ENCODE measurements at places on chromosomes 12 and 14.

DNA sequence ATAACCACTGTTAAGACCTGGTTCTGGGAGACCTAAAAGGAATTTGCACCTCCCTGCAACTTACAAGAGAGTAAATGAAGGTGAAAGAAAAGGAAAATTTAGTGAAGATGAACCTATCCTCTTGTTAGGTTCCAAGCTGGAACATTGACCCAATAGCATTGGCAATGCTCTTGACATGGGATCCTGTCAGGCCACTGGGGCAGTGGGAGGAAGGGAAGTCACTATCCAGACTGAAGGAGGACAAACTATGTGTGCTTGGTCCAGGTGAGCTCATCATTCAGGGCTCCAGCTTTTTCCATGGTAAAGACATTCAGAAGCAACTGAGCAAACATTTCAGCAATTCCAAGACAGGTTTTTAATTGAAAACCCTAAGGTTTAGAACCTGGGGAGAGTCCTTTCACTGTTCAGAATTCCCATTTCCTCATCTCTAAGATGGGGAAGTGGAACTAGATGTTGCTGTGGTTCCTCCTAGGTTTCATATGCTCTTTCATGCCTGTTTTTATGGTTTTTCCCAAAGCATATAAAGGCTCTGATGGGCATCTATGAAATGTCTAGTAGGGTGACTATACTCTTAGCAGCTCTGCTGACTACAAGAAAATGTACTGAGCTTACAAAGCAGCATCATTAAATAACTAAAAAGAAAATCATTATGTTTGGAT, 33.1 kb downstream of the MAPK1IP1L start:
- no peak for DNase-seq

GRCh38 chr12:56486694-56487093, 1.3 kb downstream of the GLS2 start:
- no peak for DNase-seq

DNA sequence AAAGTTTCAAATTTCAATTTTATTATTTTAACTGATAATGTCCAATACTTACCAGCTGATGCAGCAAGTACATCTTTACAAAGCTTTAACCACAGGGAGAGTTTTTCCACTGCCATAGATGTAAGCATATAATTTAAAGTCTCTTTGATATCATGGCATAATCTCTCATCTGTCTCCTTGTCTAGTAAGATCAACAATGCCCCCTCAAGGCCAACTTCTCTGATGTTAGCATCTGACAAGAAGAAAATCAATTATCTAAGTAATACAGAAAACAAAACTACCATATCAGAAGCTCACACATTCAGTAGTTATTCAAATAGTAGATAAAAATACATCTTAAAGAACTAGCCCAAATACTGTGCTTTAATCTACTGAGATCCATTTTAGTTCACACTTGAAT, 94.2 kb downstream of the HEATR5A start:
- DNase-seq: no peak

DNA sequence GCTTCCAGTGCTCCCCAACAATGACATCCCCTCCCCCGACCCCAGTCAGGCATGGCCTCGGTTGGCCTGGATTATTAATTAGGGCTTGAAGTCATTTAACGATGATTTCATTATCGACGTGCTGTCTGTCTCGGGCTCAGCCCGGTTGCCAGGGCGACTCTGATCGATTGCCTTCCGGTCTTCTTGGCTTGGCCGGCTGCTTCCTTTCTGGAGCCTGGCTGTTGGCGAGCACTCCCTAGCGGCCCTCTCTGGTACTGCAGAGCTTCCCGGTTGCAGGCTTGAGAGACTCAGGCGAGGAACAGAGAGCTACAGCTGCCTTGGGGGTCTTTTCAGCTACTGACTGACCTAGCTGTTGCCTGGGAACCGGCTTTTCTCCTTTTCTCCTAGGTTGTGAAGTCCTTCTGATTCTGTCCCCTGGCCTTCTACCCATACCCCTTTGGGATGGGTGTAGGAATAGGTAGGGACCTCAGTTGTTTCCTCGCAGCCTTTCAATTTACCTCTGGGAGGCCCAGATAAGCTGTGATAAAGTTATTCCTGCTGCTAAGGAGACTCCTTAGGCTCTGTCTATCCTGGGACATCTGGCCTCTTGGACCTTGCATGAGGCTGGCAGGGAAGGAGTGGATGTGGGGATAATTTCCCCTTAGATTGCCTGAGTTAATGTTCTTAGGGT, 5.5 kb upstream of the CISTR start:
- DNase-seq: peak; percentile 86

DNA sequence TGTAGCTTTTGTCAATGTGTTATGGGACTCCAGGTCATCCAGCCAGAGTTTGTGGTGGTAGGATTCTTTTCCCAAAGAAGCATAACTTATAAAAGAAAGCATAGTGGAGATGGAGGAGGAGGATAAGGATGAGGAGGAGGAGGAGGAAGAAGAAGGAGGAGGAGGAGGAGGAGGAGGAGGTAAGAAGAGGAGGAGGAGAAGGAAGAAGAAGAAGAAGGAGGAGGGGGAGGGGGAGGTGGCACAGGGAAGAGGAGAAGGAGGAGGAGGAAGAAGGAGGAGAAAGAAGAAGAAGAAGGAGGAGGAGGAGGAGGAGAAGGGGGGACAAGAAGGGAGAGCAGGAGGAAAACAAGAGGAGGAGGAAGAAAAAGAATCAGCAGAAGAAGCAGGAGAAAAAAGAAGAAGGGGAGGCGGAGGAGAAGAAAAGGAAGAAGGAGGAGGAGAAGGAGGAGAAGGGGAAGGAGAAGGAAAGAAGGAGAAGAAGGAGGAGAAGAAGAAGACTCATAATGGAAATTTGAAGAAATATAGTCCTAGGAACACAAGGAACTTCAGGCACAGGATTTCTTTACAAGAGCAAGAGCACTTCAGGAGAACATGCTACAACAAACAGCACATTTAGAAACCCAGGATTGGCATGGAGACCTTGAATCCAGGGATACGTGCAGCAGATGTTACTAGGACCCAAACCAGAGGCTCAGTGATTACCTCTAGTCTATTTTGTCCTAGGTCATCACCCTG, 22.6 kb downstream of the TSPAN8 start:
- DNase-seq: no peak

DNA sequence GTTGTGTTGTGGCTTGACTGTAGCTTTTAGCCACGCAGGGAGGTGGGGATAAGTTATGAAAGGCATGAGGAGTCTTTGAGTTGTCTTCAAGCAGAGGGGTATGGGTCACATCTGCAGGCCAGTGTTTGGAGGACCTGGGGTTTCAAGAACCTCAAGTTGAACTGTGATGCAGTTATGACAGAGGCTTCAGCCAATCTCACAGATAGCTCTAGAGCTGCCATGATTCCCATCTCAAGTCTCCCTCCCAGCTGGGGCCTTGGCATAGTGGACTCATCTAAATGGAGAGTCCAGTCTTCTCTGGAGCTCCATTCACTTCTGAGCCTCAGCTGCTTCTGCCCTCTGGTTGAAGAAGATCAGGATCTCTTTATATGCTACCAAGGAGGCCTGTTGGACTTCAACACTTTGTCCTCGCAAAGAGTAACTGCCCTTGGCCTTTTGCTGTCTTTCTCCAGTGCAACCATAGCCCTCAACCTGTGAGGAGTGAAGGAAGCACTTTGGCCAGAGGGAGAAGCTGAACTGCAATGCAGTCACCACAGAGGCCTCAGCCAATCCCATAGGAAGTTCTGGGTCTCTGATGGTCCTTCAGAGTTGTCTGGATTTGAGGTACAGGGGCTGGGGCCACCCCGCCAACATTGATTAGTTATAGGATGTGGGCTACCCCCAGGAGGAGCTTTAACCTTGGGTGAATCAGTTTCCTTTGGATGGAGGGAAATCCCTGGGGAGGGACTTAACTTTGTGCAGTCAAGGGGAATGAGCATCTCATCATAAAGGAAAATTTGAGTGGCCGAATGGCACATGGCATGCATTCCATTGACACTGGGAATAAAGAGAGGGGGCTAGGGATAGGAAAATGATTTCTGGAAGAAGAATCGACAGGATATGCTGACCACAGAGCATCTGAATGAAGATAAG, 230.5 kb downstream of the PCNX1 start:
- no peak for DNase-seq

DNA sequence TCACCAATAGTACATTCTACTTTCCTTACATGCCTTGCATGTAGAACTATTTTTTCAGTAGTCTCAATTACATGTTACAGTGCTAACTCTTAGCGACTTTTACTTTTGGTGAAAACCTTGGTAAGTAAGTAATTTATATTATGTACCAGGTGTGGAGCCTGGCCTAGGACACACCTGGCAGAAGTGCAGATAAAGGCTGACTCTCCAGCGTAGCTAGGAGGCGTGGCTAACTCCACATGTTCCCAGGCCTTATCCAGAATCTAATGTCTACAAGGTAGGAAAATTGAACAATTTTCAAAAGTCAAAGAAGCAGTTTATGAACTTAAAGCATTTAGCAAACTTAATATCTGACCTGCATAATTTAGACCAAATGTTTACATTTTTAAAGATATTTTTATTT, 157.4 kb downstream of the DHRS2 start:
- no peak for DNase-seq

DNA sequence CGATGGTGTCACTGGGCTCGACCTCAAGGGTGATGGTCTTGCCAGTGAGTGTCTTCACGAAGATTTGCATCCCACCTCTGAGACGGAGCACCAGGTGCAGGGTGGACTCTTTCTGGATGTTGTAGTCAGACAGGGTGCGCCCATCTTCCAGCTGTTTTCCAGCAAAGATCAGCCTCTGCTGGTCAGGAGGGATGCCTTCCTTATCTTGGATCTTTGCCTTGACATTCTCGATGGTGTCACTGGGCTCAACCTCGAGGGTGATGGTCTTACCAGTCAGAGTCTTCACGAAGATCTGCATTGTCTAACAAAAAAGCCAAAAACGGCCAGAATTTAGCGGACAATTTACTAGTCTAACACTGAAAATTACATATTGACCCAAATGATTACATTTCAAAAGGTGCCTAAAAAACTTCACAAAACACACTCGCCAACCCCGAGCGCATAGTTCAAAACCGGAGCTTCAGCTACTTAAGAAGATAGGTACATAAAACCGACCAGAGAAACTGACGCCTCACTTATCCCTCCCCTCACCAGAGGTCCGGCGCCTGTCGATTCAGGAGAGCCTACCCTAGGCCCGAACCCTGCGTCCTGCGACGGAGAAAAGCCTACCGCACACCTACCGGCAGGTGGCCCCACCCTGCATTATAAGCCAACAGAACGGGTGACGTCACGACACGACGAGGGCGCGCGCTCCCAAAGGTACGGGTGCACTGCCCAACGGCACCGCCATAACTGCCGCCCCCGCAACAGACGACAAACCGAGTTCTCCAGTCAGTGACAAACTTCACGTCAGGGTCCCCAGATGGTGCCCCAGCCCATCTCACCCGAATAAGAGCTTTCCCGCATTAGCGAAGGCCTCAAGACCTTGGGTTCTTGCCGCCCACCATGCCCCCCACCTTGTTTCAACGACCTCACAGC, 717 bp downstream of the UBC start:
- peak; percentile 79 for DNase-seq

DNA sequence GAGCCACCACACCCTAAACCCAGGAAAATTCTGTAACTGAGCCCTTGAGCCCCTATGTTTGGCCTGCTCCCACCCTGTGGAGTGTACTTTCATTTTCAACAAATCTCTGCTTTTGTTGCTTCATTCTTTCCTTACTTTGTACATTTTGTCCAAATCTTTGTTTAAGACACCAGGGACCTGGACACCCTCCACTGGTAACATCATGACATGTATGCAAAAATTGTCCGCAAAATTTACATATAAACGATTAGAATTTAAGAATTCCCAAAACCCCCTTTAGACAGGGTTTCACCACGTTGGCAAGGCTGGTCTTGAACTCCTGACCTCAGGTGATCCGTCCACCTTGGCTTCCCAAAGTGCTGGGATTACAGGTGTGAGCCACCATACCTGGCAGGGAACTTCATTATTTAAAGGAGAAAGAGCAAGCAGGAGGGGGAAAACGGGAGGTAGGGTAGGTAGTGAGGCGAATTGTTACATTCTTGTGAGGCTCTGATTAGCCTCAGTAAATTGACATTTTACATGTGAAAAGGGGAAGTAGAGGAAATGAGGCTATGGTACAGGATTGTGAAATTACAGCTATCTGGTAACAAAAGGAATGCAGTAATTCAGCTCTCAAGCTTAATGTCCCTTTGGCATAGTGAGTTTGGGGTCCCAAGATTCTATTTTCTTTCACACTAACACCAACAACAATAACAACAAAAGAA, 27.6 kb downstream of the TUBA1A start:
- DNase-seq: no peak
